ENCODE measurements at places on chromosomes 5 and 9.

GRCh38 chr5:139896718-139897117, 101.1 kb downstream of the PSD2 start:
- DNase-seq, result no peak

DNA sequence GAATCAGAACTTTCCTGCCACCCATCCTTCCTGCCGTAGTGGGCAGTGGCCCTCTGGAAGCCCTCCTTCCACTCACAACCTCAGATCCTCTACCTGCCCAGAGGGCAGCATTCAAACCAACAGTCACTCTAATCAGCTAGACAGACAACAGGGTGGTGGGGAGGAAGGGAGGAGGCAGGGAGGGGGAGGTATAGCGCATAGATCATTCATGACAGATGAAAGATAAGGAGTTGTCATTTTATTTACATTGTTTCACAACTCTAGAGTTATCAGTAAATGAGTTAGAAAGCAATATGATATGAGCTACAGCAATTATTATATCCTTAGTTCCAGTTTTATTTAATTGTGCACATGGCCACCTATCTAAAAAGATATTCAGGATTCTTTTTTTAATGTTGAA, 852 bp downstream of the IL9 start:
- DNase-seq, result no peak

- no peak for DNase-seq
Observed at GRCh38 chr5:117604845-117605244, 1030.2 kb upstream of the SEMA6A start.

- peak; percentile 57 for DNase-seq
Observed at GRCh38 chr5:66828548-66829357, 232.6 kb downstream of the MAST4 start.

DNA sequence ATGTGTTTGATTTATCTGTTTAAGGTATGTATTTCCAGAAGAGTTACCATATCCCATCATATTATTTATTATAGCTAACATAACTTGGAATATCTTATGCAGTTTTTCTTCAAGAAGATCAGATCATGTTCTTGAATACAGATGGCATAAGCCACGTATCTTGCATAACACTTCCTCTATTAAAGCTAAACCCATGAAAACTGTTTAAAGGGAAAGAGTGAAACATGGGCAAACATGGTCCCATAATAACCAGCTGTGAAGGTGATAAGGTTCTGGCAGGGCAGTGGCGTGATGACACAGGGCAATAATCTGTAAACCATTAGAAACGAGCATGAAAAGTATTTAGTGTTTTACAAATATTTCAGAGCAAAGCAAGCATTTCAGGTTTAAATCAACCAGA, 34.2 kb downstream of the EFNA5 start:
- no peak for DNase-seq

DNA sequence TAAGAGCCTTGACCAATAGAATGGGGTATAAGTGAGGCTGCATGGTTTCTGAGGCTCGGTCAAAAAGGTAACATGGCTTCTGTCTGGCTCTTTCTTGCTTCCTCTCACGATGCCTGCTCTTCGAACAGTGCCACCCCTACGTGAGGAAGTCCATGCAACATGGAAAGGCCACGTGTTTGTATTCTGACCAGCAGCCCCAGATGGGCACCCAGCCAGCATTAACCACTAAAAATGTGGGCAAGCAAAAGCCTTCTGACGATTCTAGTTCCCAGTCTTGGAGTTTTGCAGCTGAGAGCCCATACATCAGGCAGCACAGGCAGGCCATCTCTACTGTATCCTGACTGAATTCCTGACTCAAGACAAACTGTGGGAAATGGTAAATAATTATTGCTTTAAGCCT, 24.2 kb upstream of the NREP start:
- DNase-seq, result no peak

DNA sequence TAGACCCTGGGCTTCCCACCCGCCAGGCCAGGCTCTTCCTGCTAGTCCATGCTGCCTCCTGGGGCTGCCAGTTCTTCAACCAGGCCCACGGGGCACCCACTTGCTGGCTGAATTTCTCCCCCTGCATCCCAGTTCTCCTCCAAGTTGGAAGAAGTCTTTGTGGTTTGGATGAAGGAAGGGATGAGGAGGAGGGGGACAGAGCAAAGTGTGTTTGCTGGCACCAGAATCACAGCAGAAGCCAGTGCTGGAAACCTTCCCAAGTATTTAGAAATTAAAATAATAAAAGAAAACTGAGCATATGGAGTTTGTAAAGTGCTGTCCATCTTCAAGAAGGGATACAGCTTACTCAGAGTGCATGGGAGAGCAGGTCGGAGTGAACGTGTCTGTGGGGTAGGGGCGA, 19.4 kb upstream of the UNC5A start:
- no peak for DNase-seq

GRCh38 chr5:68932830-68933434, 160.9 kb upstream of the SLC30A5 start:
- peak; percentile 24 for DNase-seq

Data from CD4-positive, alpha-beta T cell treated with Interleukin-12 subunit alpha and Interleukin-12 subunit beta, for 1 hour (primary cell).